ENCODE measurements at places on chromosomes 1 and 21. TPM values are rescaled to one million over a fixed set of nuclear protein-coding genes. Genes with fewer than 3 reads are reported as not detected.

The TNNT2 gene
- total RNA-seq: not detected

DNA sequence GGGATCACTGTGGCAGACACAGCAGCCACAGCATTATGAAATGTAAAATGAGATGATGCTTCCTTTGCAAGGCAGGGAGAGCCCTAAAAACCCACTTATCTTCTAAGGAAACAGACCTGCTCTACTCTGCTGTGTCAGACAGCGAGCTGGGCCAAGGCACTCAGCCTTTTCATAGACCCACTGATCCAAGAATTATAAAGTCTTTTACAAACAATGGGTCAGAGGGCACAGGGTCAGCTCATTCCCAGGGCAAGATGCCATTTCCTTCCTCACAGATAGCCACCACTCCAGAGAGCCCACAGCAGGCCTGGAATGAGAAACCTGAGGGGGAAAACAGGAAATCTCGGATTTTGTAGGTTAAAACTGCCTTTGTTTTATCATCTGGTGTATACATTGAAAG lies 42.9 kb downstream of the CASQ2 start:
- H3K4me3 ChIP-seq: no peak overlapping the region
- H3K27ac ChIP-seq: no peak overlapping the region
- no peaks in the 10 kb centered on the region for H3K4me1 ChIP-seq
- H3K27me3 ChIP-seq: no peaks in the 10 kb centered on the region

The TFF2 gene
- not detected for total RNA-seq

DNA sequence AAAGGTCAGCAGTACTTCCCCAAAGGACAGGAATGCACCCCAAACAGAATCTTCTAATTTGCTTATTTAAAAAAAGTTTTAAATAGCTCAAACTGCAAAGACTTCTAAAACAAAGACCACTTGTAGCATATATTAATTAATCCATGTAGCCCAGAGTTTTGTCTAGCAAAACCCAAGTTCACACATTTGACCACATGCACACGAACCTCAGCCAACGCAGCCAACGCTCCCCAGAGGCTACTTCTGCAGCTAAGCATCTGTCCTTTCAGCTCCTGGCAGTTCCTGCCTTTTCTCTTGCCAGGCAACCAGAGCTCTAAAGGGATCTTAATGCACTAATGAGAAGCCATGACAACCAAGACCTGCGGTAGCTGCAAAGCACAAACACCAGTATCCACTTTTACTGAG lies 89.6 kb downstream of the RERE start:
- no peak overlapping the region for H3K27ac ChIP-seq
- DNase-seq: no peak
- H3K36me3 ChIP-seq: no peaks in the 10 kb centered on the region
- H3K4me3 ChIP-seq: no peak overlapping the region

DNA sequence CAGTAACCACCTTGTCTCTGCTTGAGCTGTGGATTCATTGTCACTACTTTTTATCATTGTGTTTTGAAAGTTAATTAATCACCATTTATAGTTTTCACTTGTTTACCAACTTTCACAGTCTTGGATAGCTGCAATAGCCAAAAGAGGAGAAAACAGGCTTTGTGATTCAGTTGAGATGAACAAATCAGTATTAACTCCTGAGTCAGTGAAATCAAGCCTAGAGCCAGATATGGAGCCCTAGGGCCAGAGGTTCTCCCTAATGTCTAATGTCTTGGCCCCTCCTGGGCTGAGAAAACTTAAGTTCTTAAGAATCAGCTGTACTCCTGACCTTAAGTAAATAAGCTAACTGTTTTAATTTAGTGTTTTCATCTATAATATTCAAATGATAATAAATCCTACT lies 228.8 kb downstream of the DNM3 start:
- no peaks in the 10 kb centered on the region for H3K4me1 ChIP-seq
- H3K4me3 ChIP-seq: no peak overlapping the region
- no peaks in the 10 kb centered on the region for H3K27me3 ChIP-seq
- no peaks in the 10 kb centered on the region for H3K36me3 ChIP-seq
- DNase-seq: no peak

- no peak overlapping the region for H3K27ac ChIP-seq
- DNase-seq: no peak
- H3K36me3 ChIP-seq: no peaks in the 10 kb centered on the region
These were observed 30.6 kb downstream of the MORN1 start for GRCh38 chr1:2360588-2361364.

The TINAGL1 gene
- total RNA-seq: 1,807 TPM

The ADORA3 gene
- total RNA-seq: 3.6 TPM

- H3K4me3 ChIP-seq: peak overlapping the region; percentile 60
- no peaks in the 10 kb centered on the region for H3K36me3 ChIP-seq
- H3K4me1 ChIP-seq: no peaks in the 10 kb centered on the region
- peak; percentile 77 for DNase-seq
- H3K27me3 ChIP-seq: no peaks in the 10 kb centered on the region
- H3K27ac ChIP-seq: peak overlapping the region; percentile 6
These were observed 176.9 kb upstream of the LMO4 start for GRCh38 chr1:87151500-87152421.

DNA sequence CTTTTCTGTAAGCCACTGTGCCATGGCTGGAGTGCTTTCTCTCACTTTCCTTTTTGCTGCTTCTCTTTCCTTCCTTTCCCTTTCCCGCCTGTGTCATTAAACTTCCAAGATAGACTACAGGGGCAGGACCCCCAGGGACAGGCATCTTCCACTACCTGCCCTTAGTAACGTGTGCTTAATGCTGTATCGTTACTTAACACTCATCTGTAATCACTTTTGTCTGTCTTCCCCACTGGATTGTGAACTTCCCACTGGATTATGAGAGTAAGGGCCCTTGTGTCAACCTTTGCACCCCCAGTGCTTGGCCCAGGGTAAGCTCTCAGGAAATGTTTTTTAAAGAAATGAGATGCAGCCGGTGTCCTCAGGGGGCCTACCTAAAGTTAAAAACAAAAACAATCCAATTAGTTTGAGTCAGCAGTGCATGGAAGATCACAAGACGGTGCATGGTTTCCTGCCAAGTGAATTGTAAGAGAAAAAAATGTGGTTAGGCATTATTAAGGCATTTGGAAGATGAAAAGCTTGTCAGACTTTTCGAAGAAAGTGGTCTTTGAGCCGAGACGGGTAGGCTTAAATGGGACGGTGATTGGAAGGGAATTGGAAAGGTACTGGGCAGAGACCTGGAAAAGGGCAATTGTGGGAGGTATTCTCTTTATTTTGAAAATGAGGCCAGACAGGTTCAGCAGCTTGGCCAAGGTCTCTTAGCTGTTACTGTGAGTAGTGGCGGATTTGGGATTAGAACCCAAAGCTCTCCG lies 958 bp downstream of the LYPLAL1 start:
- peak; percentile 64 for DNase-seq
- H3K27ac ChIP-seq: peak overlapping the region; percentile 93
- peaks cover 10% of the 10 kb centered on the region for H3K4me1 ChIP-seq
- no peaks in the 10 kb centered on the region for H3K36me3 ChIP-seq

GRCh38 chr1:18580047-18580446 lies 50.6 kb upstream of the PAX7 start:
- no peak overlapping the region for H3K4me3 ChIP-seq
- no peak for DNase-seq
- no peaks in the 10 kb centered on the region for H3K4me1 ChIP-seq
- no peaks in the 10 kb centered on the region for H3K27me3 ChIP-seq

The LENEP gene
- total RNA-seq: not detected

DNA sequence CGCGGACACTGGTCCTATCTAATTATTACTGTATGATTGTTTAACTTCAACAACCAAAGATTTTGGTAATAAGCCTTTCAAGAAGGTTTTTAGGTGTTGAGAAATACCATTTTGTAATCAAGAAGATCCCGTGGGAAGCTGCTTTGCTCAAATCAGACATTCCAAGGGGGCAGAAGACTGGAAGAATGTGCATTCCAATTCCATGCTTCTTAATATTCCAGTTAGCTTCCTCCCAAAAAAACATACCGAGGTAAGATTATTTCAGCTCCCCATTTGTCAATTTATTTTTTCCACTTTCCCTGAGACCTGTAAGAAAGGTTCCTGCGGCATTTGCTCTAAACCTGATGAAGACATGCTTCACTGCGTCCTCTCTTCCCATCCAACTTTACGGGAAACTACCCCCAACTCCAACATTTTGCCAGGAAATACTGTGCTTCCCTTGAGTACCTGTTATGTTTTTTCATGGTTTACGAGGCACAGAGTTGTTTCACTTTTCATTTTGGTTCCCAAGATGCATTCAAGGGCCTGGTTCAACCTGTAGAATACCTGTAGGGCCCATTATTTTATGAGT lies 4.1 kb downstream of the CNN3 start:
- H3K36me3 ChIP-seq: no peaks in the 10 kb centered on the region
- H3K27ac ChIP-seq: peak overlapping the region; percentile 100
- no peak for DNase-seq
- H3K27me3 ChIP-seq: no peaks in the 10 kb centered on the region

The FMN2 gene
- total RNA-seq: not detected

DNA sequence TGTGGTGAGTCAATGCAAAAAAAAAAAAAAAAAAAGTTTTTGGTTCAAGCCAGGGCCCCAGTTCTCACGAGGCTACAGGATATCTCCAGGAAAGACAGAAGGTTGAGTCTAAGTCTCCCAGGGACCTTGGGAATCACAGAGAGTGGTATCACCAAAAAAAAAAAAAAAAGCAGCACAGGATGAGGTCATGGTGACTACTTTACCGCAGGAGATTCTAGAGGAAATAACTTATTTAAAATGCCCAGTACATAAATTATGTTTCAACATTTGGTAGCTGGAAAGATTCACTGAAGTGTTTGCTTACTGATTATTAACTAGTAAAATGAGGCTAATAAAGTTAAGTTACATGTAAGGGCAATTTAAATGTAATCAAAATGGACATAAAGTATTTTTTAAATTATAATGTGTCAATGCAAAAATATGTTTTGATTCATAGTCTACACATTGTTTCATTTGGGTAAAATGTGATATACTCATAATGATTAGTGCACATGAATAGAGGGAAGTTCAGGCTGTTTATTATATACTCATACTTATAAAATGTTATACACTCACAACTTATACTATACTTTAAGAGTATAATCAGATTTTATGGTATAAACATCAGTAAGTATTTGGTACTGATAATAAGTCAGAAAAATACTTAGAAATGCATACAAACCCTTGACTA lies 84.1 kb downstream of the PLPPR5 start:
- H3K4me3 ChIP-seq: no peak overlapping the region
- no peaks in the 10 kb centered on the region for H3K4me1 ChIP-seq
- H3K27ac ChIP-seq: no peak overlapping the region
- no peaks in the 10 kb centered on the region for H3K36me3 ChIP-seq
- DNase-seq: no peak

DNA sequence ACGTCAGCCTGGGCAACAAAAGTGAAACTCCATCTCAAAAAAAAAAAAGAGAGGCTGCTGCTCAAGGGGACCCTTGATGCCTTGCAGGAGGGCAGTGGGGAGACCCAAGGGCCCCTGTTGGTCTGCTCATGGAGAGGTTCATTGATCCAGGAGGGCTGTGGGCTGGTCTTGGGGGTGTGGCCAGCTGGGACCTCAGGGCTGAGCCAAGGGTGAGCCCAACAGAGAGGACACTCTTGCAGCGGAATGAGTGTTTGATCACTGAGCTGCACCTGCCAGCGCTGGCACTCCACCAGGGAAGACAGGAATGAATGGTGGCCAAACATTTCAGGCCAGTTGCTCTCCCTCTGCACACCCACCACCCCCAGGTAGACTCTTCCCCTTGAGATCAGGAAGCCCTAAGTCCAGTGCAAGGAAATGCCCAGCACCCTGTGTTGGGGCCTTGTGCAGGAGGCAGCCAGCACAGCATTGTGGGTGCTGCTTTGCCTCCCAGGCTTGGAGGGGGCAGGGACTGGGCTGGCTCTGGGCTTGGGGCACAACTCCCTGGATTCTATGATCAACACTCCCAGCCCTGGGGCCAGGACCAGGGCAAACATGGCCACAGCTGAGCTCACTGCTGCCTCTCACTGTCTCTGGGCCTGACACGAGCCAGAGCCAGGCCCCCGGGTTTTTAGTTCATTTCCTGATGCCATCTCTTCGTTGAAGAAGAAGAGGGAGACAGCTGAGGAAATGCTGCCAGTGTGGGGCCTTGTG lies 50.7 kb downstream of the IRF2BP2 start:
- no peaks in the 10 kb centered on the region for H3K27me3 ChIP-seq
- H3K4me1 ChIP-seq: no peaks in the 10 kb centered on the region
- H3K27ac ChIP-seq: no peak overlapping the region
- H3K36me3 ChIP-seq: no peaks in the 10 kb centered on the region

- DNase-seq: no peak
- no peaks in the 10 kb centered on the region for H3K4me1 ChIP-seq
- H3K27me3 ChIP-seq: no peaks in the 10 kb centered on the region
- no peak overlapping the region for H3K4me3 ChIP-seq
- no peaks in the 10 kb centered on the region for H3K36me3 ChIP-seq
These were observed 83.1 kb upstream of the CHRM3 start for GRCh38 chr1:239303289-239303688.

The ADAMTSL4 gene
- 85.3 TPM for total RNA-seq

The PSMD4 gene
- total RNA-seq: 83.5 TPM

DNA sequence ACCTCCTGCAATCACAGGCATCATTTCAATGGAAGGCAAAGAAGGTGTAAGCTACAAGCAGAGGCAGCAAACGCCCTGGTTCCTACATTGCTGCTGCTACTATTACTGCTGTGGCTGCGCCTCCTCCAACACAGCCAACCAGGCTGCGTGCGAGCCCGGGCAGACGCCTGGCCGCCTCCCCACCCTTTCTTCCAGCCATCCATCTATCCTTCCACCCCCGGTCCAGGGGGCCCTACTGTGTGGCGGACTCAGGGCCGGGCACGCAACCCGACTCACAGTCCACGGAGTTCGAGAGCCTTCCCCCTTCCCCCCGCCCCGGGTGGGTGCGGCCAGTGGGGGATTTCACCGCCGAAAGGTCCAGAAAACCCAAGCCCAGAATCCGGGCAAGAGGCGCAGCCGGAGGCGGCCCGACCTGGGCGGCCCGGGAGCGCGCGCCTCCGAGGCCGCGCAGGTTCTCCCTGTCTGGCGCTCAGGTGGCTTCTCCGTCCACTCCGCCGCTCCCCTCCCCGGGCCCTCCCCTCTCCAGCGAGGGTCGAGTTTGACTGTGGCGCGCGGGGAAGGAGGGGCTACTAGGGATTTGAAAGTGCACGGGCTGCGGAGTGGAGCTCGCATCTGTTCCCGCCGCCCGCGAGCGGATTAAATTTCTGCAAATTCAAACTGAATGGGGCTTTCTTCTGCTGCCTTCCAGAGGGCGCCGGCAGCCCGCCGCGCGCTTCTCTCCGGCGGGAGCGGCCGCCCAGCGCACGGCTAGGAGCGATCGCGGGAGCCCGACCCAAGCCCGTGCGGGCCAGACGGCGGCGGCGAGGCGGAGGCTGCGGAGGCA lies at the start of gene HUNK:
TSS of gene HUNK (plus strand) at position 569 of the 823 bp plus-strand sequence. CDS start 655 bp downstream, outside the sequence.
- H3K27ac ChIP-seq: no peak within 1 kb of the TSS
- DNase-seq: no peak
- H3K36me3 ChIP-seq: no peaks in the 10 kb centered on the region
- H3K4me1 ChIP-seq: peaks cover 26% of the 10 kb centered on the region
- H3K4me3 ChIP-seq: peak within 1 kb of the TSS; percentile 85

DNA sequence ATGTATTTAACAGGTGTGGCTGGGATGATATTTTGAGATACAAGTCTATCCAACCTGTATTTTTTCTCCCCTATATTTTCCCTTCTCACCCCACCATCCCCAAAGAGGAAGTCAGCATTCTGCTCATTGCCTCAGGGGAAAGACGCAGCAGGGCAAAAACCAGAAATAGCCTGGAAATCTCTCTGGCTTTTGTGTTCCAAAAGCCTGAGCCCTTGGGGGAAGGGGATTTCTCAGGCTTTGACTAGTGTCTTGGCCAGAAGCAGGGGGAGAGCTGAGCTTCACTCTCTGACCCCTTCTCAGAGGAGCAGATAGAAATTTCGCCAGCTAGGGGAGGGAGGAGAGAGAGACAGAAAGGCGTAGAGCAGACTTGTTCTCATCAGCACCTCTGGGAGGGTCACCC lies 244.7 kb downstream of the RRAGC start:
- no peak overlapping the region for H3K4me3 ChIP-seq
- H3K27me3 ChIP-seq: no peaks in the 10 kb centered on the region
- H3K36me3 ChIP-seq: no peaks in the 10 kb centered on the region
- no peak for DNase-seq
- H3K4me1 ChIP-seq: no peaks in the 10 kb centered on the region
- H3K27ac ChIP-seq: no peak overlapping the region
